ENCODE measurements at places on chromosomes 6 and 20. TPM values are rescaled to one million over a fixed set of nuclear protein-coding genes. Genes with fewer than 3 reads are reported as not detected.

- no peak for DNase-seq
Measured at GRCh38 chr6:168014428-168014827, 17.0 kb downstream of the KIF25 start.

Gene PCSK2
- total RNA-seq = 0.06 TPM

Gene CEP162
- total RNA-seq = 17.4 TPM

Gene ZBP1
- 0.11 TPM for total RNA-seq

- DNase-seq = peak; percentile 88
Measured at GRCh38 chr6:63527658-63528514, 44.4 kb upstream of the LOC128125822 start.
